ENCODE measurements at places on chromosomes 5 and 9. TPM values are rescaled to one million over a fixed set of nuclear protein-coding genes. Genes with fewer than 3 reads are reported as not detected.

DNA sequence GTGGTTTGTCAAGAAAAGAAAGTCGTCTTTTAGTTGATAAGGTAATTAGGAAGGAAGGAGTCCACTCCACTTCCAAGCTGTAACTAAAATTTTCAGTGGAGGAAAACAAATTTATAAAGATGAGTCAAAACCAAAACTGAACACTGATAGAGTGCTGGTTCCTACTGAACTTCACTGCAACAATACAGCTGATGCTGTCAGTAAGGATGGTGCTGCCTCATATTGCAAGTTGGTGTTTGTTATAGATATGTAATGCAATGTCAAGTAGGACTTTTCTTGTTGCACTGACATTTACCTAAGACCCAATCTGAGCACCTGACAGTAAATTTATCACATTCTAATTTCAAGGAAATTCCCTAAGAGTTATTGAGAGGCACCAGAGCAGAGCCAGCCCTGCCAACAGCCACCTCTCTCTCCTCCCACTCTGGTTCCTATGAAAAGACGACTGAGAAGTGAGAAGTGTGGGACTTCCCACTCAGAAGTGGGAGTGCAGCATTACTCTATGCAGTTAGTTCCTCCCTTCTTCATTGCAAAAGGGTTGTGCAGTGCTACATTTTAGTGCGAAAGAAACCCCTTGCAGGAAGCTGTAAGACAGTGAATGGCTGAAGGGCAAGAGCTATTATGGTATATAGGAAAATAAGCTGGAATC, 350.8 kb downstream of the NFIB start:
- no peak for DNase-seq

DNA sequence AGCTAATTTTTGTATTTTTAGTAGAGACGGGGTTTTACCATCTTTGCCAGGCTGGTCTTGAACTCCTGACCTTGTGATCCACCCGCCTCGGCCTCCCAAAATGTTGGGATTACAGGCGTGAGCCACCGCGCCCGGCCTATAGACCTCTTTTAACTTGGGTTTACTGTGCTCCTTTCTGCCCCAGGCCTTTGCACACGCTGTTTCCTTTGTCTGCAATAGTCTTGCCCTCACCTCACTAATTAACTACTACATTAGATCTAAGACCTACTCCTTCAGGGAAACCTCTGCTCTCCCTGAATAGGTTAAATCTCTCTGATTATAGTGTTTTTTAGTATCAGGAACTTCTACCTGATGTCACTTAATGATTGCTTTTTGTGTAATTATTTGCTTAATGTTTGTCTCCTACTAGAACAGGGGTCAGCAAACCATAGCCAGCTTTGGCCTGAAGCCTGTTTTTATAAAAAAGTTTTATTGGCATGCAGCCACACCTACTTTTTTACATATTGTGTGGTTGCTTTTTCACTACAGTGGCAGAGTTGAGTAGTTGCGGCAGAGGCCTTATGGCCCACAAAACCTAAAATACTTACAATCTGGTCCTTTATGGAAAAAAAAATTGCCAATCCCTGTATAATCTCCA, 31.2 kb upstream of the TLE1 start:
- DNase-seq, result no peak

DNA sequence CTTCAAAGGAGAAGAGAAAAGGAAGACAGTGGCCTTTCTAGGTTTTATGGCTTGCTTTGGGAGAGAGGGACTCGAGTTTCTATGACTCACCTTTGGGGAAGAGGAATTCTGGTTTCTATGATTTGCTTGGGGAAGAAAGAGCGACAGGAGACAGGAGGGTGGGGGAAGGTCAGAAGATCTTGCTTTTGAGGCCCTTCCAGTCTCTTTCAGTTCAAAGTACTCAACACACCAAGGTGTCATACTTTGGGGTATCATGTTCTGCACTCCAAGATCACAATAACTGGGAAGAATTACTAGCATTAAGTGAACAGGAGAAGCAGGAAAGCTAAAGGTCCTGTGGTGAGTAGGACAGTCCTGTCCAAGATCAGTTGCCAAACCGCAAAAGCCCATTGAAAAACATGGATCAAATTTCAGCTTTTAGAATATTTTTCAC, 324.5 kb downstream of the ARHGEF28 start:
- DNase-seq, result no peak

DNA sequence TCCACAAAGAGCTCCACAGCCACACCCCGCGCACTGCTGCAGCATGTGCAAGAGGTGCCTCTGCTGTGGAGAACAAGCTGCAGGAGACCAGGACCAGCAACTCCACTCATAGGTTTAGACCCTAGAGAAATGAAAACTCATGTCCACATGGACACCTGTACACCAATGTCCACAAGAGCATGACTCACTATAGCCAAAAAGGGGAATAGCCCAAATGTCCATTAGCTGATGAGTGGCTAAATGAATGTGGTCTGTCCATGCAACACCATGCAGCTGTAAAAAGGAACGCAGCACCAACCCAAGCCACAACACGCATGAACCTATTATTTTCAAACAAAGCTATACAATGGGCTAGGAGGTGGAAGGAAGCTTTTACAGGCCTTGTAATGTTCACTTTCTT, 18.1 kb downstream of the DYNC2I2 start:
- no peak for DNase-seq

DNA sequence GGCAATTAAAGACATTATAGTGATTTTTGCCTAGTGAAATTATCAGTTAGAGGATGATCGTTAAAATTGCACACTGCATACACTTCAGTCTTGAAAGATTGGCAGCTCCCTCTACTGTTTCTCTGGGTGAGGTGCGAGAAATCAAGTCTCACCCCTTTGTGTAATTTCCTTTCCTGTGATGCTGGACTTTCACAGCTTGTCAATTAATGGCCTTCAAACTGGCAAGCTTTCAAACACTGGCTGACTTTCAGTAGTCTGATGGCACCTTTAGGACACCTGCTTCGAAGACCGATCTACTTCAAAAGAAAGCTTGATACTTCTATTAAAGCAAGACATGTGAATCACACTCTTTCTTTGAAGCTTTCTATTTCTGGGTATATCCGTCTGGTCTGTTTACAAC, 706.7 kb upstream of the PTPRD start:
- DNase-seq, result no peak

DNA sequence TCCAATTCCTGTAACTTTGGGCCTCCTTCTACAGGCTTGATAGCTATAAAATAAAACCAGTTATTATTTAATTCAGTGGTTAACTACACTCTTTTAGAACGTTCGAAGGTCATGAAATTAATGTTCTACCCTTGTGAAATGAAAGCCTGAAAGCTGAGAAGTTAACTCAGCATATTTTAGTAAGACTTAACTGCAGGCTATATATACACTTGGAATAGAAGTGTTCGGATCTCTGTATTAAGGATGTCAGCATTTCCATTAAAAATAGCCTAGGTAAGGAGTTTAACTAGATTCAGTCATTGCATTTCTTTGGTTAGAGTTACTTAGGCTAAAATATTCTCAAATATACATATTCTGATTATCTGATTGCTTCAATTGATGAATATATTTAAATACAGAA, 229.2 kb downstream of the MRPS30 start:
- no peak for DNase-seq

DNA sequence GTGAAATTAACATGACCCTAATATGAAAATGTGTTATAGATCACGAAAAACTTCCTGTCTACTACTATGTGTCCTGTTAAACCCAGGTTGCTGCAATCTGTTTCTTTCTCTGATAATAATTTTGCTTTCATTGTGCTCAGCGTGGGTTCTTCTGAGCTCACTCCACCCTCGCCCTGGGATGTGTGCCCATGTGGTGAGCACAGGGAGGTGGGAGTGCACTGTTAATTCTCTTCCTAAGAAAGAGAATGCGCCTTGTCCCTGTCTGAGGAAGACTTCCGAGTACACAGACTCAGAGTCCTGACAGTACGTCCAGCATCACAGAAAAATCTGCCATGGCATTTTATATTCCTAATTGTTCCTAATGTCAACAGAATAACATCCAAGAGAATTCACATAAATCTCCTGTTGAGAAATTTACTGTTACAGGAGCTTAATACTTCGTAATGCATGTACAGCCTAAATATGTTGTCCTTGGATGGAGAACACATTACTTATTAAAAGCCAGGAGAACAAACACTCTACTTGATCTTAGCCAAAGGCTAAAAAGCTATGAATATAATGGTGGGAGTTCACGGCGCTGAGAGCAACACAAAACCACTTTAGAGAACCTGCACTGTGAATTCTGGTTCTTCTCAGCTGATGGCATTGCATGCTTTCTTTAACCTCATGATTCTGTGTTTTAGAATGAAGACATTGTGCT, 102.6 kb downstream of the PDE4D start:
- no peak for DNase-seq

DNA sequence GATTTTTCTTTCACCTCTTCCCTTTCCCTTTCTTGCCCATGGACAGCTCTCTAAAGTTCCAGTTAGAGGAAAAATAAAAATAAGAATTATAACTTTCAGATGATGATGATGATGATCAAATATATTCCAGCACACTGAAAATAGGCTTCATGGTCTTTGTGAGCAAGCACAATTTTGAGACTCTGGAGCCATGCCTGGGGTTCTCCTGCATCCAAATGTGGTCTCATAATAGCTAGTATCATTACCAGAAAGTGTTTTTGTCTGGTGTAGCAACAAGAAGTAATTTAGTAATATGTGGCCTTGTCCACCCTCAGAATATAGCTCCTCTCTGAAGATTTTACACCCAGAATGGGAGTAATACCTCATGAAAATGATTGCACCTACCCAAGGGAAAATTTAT, 150.4 kb downstream of the SNCAIP start:
- DNase-seq, result no peak

The CNTFR gene
- 23.3 TPM for total RNA-seq

The TAF11L10 gene
- not detected for total RNA-seq
